T-helper 1 cell (primary cell): ENCODE measurements at places on chromosomes 2 and 18.
A peak's percentile ranks its signal among the peaks of the same experiment; 100 is the strongest.

- DNase-seq = no peak
These were observed 38.6 kb upstream of the ZFP36L2 start for GRCh38 chr2:43265001-43265400.

DNA sequence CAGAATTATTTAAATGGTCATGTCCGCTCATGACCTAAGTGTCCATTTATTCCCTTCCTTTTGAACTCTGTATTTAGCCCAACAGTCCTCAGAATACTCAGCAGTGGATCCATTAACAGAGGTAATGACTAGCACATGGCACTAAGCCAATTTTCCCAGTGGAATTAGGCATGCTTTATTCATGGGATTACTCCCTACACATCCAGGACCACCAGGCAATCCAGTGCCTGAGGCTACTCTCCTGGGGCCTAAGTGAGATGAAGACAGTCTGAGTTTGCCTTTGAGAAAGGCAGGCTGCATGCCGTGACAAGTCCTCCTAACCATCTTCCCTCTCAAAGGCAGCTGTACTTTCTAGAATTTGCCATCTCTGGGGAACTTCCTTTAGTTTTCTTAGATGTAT lies 128.6 kb downstream of the SPOPL start:
- no peak for DNase-seq

DNA sequence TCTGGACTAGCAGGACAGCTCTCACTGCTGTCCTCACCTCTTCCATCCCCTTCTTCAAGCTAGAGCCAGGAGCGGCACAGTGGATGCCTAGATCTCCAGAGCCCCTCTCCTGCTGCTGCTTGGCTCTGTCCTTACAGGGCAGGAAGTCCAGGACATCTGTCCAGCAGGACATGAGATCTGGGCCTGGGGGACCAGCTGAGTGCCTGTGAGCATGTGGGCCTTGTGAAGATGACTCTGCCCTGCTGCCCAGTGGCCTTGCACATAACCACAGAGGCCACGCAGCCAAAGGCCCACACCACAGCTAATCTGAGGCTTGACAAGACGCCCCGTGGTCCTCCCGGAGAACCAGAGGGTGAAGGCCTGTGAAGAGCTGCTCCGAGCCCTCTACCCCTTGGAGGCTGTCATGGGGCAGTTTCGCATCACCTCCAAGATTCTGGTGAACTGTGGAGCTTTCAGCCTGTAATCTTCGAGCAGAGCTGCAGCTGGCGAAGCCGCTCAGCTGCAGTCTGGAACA lies 516.7 kb upstream of the HS6ST1 start:
- no peak for DNase-seq

GRCh38 chr2:203936535-203936934 lies at the start of gene ICOS:
Gene ICOS (plus strand): TSS chr2:203936763. CDS start chr2:203936815, 52 bp downstream.
- no peak for DNase-seq

DNA sequence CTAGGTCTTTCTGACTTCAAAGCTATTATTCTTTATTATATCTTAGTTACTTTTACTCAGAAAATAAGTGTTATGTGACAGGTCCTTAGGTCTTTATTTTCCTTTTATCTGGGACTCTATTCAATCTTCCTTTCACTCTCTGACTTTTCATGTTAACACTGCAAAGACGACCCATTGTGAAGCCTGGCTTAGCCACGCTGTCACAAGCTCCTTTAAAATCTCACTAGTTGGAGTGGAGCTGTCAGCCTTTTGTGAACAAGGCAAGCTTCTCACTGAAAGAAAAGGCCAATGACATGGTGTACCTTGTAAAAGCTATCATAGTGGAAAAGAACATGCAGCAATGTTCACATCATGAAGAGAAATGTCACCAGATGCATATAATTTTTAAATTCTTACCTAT lies 1130.7 kb upstream of the FAM98A start:
- DNase-seq = no peak

DNA sequence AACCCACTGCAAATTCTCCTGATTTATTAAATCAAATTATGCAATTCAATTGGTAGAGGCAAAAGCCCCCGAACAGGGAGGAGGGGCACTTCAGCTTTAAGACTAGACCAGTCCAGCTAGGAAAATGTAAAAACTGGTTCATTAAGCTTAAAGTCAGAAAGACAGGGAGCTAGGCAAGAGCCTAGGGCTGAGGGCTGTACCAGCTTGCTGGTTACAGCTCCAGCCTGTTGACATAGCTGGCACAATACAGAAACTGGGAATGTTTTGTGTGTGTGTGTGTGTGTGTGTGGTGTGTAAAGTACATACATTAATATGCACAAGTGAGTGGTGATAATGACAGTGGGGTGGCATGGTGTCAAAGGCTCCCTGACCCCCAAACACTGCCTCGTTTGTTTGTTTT lies 307.0 kb upstream of the CELF4 start:
- no peak for DNase-seq

DNA sequence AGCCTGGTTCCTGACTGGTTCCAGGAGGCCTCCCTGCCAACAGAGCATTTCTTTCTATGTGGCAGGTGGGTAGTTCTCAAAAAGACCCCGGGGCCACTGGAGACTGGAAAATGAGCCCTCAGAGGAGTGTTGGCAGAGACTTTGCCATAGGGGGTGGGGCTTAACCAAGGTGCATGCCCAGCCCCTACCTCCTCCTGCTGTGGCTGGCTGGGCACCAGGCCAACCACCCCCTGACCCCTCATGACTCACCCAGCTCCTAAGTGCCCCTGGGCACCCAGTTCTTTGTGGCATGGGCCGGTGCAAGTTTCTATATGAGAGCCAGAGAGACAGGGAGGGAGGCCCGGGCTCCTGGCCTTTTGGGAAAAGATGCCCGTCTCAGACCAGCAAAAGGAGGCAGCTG lies 98.2 kb upstream of the SMAD2 start:
- DNase-seq = no peak

DNA sequence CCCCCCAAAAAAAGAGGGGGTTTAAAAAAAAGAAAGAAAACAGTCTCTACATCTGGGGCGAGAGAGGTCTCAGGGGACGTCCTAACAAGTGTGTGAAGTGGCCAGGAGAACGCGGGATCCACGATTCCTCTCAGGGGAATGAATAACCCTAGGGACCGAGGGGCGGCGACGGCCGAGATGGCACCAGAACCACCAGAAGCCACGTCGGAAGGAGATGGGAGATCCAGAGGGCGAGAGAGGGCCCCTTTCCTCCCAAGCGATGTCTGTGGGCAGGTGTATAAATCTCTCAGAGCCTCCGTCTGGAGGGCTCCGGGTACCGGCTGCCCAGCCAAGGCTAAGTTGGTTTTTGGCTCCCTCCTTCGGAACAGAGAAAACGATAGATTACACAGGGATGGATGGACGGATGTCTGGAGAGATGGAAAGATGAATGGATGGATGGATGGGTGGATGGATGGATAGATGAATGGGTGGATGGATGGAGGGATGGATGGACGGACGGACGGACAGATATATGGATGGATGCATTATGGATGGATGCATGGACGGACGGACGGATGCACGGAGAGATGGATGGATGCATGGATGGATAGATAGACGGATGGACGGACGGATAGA lies 1.7 kb downstream of the EPHA4 start:
- peak; percentile 36 for DNase-seq

- no peak for DNase-seq
These were observed 146.8 kb downstream of the TGIF1 start for GRCh38 chr18:3596637-3597384.

DNA sequence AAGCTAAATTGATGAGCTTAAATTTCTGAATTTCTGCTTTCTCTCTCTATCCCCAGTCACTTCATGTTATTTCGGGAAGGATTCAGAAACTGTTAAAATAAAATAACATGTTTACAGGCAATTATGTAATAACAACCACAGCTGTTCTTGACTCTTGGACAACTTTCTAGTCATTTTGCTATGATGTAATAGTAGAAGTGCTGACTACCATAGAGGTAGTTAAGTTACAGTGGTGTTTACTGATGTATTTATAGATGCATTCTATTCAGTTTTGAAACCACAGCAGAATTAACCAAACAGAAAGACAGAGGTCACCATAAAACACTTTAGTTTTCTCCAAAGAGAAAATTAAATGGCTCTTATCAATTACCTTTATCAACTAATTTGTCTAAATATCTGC lies 1292.0 kb upstream of the CHAC2 start:
- DNase-seq = no peak
